ENCODE measurements at places on chromosomes 1 and 21.

GRCh38 chr21:33898586-33898985, 17.0 kb downstream of the ATP5PO start:
- no peak for DNase-seq

DNA sequence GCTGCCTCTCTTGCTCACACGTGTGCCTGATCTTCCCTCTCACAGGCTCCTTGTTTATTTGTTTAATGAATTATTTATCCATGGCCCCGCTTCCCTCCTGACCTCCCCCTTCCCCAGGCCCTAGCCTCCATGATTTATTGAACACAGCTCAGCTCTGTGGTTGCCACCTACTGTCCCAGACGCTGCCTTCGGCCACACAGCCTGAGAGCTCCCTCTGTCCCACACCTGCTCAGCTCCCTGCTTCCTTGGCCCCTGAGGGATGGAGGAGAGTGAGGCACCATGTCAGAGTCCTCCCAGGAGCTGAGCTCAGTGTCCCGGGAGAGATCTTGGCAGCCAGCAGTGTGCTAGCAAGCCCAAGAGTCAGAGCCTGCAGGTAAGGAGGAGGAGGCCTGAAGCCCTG, 3.1 kb upstream of the EFNA3 start:
- no peak for DNase-seq

- DNase-seq, result peak; percentile 36
Measured at GRCh38 chr1:25657121-25657882, 40.7 kb downstream of the MAN1C1 start.

DNA sequence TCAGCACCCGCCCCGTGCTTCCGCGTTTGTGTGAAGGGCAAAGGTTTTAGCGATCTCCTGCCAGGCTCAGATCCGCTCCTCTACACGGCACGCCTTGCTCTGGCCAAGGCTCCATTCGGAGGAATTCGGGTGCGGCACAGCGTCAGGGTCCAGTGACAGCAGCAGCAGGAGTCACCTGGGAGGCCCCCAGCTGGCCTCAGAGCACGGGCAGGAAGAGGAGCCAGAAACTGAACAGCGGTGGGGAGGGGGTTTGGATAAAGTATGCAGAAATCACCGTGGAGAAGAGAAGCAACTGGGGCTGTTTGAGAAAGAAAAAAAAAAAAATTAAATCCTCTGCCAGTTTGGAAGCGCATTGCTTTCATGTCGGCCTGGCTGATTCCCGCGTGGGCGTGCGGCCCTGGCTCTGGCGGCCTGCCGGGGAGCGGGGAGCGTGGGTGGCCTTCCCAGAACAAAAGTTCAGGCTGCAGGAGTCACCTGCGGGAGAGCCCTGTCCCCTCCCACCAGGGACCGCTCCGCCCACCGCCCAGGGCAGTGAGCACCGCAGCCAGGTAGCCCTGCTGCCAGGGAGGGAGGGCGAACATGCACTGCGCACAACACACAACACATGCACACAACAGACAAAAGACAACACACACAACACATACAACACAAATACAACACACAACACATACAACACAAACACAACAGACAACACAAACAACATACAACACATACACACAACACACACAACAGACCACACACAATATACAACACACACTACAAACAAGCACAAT, 107.6 kb downstream of the ETS2 start:
- DNase-seq, result no peak

GRCh38 chr21:37909936-37910335, 6.3 kb downstream of the KCNJ6 start:
- no peak for DNase-seq

DNA sequence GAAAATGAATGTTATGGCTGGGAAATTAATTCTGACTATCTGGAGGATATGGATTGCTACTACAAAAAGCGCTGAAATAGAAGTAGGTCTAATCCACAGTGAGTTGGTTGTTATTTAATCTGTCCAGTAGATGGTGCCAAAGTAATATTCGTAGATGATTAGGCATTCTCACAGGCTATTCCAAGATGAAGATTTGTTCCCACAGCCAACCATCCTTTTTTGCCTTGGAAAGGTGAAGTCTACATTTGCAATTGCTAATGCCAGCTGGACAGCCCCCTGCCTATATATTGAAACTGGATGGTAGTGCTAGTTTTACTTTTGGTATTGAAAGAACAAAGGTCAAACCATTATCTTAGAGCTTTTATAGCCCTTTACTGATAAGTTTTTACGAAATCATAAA, 43.8 kb downstream of the RBM11 start:
- DNase-seq, result peak; percentile 42

DNA sequence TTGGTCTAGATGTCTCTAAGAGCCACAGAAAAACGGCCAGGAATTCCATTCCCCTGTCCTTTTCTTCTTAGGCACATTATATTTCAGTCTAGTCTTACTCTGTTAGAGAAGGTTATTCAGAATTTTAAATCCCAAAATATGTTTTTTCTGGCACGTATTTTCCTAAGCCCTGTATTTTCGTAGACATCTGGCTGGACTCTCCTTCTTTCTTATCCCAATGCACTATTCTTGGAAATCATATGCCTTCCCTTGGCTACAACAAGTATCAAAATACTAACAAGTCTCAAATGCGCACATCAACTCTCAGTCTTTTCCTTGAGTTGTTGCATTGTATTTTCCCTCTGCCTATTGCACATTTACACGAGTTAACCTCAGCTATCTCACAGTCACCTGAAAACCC, 96.2 kb downstream of the DPYD start:
- DNase-seq, result no peak

- DNase-seq, result no peak
Measured at GRCh38 chr1:3060601-3061551, 8.1 kb upstream of the PRDM16 start.

DNA sequence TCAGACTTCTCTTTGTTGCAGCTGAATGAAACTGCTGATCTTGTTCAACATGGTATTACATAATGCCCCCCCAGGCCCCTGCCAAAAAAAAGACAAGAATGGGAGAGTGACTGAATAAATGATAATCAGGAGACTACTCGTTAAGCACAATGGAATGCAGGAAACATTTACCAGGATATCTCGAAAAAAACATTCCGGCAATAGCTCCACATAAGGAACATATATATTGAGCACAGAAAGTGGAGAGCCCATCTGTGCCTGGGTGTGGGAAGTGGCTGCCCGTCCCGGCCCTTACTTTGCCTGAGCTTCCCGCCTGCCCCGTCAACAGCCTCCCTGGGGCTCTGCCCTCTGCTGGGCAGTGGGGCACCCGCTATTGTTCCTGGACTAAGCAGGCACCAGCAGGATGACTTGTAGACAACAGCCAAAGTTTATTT, 13.3 kb downstream of the TRIM11 start:
- peak; percentile 31 for DNase-seq

DNA sequence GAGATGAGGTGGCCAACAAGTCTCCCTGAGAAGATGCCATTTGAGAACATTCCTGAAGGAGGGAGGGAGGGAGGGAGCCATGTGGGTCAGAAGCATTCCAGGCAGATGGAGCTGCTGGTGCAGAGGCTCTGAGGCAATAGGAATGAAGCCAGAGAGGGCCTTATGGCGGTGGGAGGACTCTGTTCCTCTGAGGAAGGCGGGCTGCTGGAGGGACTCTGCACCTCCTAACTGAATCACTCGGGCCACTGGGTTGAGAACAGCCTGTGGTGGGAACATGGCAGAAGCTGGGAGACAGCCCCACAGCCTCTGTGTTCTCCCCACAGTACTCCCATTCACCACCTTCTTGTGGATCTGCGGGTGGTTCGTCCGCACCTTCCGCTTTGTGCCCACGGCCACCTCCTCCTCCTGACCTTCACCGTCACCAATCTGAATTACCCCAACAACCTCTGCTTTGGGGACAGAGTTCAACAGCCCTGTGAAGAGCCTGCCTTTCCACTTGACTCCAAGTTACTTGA, 2.4 kb upstream of the TMEM125 start:
- DNase-seq, result no peak

- no peak for DNase-seq
Measured at GRCh38 chr1:10698726-10699469, 97.5 kb downstream of the CASZ1 start.

DNA sequence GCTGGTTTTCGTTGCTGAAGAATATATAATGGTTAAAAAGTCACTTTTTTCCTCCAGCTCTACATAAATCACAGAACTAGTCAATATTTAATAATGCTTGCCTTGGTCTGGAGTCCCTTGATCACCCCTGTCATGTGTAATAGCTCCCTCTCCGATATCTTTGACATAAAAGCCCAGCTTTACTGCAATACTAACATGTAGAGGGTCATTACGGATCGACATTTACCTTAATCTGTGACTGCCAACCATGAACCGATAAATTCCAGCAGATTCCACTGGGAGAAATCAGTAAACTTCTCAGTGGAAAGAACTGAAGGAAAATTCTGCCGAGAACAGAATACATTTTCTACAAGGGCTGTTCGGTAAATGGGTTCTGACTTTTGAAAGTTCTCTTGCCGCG, 396.5 kb downstream of the KCTD3 start:
- no peak for DNase-seq

- no peak for DNase-seq
Measured at GRCh38 chr1:4653796-4654725, at the start of gene AJAP1. Gene AJAP1 (plus strand): TSS chr1:4654609. CDS start chr1:4655426, 817 bp downstream.

Data from kidney capillary endothelial cell (primary cell).